ENCODE measurements at places on chromosomes 3 and 15.

DNA sequence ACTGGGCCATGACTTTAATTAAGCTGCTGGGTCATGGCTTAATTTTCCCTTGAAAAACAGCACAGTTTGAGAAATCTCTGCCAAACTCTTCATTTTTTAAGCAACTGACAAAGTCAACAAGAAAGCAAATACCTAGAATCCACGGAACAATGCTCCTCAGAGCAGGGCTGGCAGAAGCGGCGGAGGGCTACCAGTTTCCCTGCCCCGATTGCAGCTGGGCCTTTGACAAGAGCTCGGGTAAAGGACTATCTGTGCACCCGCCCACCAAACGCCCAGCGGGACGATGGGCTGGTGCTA is 1.2 kb downstream of the GOLIM4 start:
- DNase-seq: no peak

GRCh38 chr15:38217191-38217595 is 35.4 kb upstream of the SPRED1 start:
- no peak for DNase-seq

GRCh38 chr3:158094235-158095110 is 11.7 kb downstream of the SHOX2 start:
- no peak for DNase-seq

GRCh38 chr3:193870376-193871219 is 265.4 kb upstream of the HES1 start:
- no peak for DNase-seq

GRCh38 chr3:188212308-188212969 is 58.5 kb downstream of the LPP start:
- DNase-seq: no peak

GRCh38 chr3:11810276-11810675 is 36.4 kb downstream of the TAMM41 start:
- DNase-seq: no peak

GRCh38 chr3:51668756-51669155 is 2.3 kb upstream of the TEX264 start:
- DNase-seq: no peak

DNA sequence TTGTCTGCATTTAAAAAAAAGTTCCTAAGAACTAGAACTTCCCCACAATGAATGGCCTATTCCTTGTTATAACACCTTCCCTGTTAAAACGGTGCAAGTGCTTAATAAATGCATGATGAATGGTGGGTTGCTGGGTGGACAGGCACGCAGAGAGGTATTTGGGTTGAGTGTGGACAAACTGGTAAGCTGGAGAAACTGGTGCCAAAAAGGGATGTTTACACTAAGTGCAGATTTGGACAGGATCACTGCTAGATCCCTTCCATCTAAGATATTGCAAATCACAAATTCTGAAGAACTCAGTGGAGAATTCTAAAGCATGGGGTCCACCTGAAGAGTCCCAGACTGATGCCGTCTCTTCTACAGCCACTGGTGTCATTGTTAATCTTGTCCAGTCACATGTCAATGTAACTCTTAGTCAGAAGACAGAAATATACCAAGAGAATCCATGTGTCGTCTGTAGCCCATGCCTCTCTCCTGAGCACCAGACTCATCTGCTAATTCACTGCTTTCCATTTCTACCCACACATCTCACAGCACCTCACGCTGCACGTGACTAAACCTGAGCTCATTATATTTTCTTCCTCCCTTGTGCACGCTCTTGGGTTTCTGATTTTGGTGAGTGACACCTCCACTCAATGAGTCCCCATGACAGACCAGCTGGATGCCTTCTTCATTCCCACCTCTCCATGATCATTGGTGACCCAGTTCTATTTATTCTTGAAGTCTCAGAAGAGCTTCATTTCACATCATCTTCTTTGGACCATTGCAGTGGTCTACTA is 328.9 kb downstream of the THSD4 start:
- DNase-seq: no peak

DNA sequence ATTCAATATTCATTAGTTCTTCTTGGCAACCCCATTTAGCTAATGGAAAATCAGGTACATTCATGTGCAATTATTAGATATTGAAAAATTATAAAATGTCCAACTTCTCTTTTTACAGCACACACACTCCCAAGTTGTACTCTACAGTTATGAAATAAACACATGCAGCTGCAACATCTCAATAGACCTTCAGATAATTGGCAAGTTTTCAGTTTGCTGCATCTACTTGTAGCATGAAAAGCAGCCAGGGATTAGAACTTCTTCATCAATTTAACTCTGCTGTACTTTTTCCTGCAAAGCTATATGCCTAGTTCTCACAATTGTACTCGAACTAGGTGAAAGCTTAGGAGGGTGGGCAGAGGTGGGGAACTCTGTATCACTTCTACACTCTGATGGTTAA is 46.6 kb upstream of the FHIT start:
- DNase-seq: no peak

DNA sequence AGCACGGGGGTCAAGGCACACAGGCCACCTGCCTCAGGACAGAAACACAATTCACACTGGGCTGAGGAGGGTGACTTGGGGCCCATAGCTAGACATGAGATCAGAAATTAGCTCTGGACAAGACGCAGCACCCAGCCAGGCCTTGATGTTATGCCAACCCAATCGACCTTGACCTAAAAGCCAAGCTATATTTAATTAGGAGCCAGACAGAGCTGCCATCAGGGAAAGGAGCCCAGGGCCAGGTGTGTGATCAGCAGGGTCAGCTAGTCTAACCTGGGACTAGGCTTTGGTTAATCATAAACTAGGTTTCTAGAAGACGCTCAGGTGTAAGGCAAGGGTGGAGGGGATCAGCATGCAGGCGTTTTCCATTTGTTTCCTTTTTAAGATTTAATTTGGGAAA is 23.9 kb upstream of the SLC25A36 start:
- peak; percentile 40 for DNase-seq

GRCh38 chr3:48039487-48040190 is 23.4 kb upstream of the MAP4 start:
- no peak for DNase-seq

GRCh38 chr3:82561784-82562183 is 800.3 kb upstream of the GBE1 start:
- DNase-seq: no peak

DNA sequence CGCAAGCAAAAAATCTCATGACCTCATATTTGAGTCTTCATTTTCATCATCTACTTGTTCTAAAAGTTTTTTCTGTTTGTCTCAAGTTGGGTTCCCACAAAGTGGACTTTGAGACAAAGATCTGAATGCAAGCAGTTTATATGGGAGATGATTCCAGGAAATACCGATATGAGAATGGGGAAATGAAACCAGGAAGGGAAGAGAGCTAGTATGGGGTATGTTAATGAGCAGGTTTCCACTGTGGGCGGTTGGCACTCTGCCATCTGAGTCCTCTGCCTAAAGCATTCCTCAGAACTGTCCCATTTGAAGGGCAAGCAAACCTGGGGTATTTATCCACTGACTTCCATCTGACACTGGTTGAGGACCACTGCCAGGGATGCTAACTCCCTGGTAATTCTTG is 8.8 kb downstream of the ADPRH start:
- no peak for DNase-seq

DNA sequence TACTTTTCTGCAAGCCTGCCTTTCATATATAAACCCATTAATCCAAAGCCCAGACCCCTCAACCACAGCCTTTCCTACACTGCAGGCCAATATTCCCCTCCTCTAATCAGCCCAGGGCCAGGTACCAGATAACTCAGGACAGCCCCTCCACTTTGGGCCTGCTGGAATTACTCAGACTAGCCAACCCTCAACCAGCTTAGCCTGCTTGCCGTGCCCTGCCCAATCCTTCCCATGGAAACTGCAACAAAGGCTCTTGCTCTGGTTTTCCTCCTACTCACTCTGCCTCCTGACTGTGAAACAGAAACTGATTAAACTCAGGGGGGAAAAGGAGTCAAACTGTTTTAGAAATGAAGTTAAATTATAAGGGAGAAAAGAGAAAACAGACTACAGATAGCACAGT is 248.1 kb downstream of the KLF13 start:
- DNase-seq: no peak

- no peak for DNase-seq
Measured at GRCh38 chr3:165748094-165748493, 89.1 kb downstream of the BCHE start.

GRCh38 chr3:158912188-158912587 is 110.3 kb downstream of the MFSD1 start:
- no peak for DNase-seq

Measured in NCI-H526 treated with DMSO at 0.1 percent for 48 hours (cell line).